G401 (cell line): ENCODE measurements at places on chromosomes 11 and 22.

DNA sequence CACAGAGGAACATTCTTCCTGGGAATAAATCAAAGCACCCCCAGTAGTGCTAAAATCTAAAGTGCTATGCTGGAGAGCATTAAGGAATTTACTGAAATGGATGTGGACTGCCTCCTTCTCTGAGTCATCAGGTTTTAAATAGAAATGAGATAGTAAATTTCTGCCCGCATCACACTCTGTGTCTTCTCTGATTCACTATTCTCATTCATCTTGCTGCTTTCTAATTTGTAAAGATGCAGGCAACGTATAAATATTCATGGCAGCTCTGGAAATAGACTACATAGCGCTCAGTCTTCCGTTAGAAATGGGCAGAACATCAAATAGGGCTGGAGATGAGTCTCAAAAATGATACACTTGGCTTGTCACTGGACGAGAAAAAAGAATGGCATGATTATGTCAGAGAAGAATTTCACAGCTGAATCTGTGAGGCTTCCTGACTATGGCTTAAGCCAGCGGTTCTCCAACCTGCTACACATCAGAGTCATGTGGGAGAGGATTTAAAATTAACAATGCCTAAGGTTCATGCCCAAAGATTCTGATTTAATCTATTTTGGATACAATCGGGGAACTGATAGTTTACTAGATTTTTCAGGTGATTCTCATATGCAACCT lies 178.2 kb downstream of the LRRC4C start:
- DNase-seq: no peak

DNA sequence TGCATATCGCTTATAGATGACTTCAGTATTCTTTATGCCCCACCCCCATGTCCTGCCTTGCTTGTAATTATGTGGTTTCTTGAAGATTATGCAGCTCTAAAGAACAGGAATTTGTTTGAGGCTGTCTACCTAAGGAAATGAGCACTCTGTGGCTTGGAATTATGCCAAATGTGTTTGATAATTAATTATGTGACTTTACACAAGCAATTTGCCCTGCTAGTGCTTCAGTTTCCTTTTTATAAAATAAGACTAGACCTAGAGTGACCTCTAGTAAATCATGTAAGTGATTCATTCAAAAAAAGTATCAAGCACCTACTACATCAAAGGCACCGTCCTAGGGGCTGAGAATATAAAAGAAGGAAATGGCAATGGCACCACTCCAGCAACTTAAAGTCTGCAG lies 491.5 kb upstream of the KIRREL3 start:
- no peak for DNase-seq

GRCh38 chr22:48866906-48867681 lies 960.6 kb downstream of the BRD1 start:
- DNase-seq: no peak

- DNase-seq: no peak
Measured at GRCh38 chr11:130214861-130215530, 55.4 kb downstream of the ST14 start.

- no peak for DNase-seq
Measured at GRCh38 chr22:35663371-35663770, 15.1 kb downstream of the APOL6 start.

GRCh38 chr11:113308601-113309000 lies 5.8 kb upstream of the TTC12 start:
- DNase-seq: no peak

DNA sequence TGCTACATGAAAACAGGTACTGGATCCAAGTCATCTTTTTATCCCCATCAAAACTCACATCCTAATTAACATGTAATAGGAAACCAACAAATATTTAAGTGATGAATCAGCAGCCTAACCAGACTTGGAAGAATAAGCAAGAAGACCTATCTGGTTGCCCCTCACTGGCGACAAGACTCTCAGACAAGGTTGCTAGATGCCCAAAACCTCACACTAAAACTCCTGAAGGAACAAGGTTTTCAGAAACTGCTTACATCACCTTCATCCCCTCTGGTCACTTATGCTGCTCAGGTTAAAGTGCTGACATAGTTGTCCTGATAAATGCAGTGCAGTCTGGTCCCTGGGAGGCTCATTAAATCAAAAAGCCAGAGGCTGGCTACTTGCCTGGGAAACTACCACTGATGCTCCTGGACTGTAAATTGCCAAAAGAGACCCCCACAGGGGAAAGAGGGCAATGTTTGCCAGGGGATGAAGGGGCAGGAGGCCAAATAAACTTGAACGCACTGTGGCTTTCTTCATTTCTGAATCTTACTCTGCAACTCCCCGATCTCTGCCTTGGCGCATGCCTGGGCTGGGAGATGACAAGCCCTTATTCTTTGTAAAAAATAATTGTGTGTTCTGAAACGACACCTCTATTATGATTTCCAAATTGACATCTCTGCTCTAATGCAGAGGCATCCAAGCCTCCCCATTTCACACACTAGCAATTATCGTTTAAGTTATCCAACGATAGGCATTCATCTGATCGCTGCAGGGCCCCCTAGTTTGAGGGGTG lies 72.7 kb downstream of the AMBRA1 start:
- DNase-seq: peak; percentile 55

DNA sequence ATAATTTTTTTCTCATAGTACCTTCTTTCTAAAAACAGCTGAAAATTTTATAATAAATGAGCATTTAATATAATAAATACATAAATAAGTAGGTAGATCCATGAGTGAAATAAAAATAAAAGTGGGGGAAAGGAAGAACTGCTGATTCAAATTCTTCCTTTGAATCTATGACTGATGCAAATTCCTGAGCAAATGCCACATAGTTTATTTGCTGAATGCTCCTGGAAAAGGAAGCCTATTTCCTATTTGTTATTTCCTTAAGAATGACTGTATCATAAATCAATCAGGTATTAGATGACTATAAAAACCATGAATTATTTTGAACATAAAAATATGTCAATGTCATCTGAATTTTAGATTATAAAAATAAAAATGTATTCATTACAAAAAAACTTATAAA lies 16.6 kb downstream of the BTBD10 start:
- no peak for DNase-seq

DNA sequence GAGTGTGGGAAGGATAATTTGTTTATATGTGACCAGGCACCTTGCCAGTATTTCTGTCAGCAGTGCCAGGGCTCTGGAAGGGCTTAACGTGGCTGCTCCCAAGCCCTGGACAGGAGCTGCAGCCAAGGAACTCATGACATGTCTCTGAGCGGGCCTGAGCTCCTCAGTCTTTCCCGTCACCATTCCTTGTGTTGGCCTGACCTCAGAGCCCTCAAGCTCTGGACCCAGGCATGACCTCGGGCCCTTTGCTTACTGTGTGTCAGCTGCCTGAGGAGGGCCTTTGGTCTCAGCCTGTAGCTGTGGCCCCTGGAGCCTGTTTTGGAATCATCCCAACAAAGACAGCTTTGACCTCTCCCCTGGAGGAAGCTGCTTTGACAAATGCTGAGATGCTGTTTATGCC lies 264.1 kb upstream of the PLET1 start:
- peak; percentile 14 for DNase-seq

- no peak for DNase-seq
Measured at GRCh38 chr11:15714641-15715399, 600.1 kb downstream of the INSC start.

DNA sequence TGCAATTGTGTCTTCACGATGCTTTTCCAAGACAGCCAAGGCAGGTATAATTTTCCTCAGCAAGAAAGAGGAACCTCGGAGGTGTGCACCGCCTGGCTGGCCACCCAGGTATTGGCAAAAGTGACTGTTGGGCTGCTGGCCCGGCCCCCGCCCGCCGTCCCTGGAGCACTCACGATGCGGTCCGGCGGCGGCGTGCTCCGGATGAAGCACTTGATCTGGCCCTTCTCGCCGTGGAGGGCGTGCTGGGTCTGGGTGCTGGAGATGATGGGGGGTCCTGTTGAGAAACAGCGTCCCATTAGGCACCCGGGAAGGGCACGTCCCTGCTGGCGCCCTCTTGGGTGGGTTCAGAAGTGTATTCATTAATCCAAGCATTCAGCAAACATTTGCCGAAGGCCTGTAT lies 84.8 kb downstream of the ST3GAL4 start:
- no peak for DNase-seq

DNA sequence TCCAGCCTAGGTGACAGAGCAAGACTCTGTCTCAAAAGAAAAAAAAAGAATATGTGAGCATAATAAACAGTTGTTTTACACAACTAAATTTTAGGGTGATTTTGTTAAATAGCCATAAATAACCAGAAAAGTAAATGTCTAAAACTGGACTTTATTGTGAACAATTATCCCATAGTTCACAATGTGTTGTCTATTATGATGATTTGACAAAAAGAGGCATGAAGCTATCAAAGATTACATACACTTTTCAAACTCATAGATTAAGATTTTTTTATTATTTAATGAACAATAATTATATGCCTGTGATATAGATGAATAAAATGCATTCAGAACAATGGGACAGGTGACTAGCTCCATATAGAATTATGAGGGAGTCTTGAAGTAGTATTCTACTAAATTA lies 27.0 kb upstream of the MTMR2 start:
- DNase-seq: no peak

GRCh38 chr11:6362873-6363678 lies 27.2 kb upstream of the SMPD1 start:
- DNase-seq: peak; percentile 92

GRCh38 chr11:82718307-82718706 lies 15.4 kb downstream of the FAM181B start:
- peak; percentile 74 for DNase-seq

- DNase-seq: no peak
Measured at GRCh38 chr22:24485608-24486007, 9.5 kb upstream of the UPB1 start.

GRCh38 chr11:96154802-96155520 lies 188.0 kb downstream of the MAML2 start:
- DNase-seq: peak; percentile 91

DNA sequence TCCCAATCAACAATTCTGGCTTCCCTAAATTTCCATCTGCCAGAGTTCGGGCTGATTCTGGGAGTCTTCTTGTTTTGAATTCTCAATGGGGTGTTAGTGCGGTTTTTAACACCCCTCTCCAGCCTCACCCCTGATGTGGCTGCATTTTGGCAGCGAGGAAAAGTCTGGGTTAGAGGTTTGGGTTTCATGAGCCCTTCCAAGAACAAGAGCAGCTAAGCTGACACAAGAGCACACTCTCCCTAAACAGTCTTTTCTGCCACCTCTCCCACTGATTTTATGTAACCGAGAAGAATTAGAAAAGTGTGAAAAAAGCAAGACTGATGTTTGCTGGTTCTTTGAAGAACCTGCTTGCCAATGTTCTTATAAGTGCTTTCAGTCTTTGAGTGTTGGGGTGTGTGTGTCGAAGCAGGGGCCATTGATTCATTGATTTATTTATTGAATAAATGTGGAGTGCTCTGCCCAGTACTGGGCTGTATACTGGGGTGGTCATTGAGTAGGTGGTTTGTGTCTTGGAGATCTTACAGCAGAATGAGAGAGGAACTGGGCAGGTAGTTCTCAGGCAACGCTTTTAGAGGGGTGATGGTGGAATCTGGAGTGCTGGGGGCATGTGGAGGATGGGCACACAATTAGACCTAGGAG lies 101.5 kb downstream of the TRAF6 start:
- DNase-seq: no peak

- DNase-seq: no peak
Measured at GRCh38 chr11:69531071-69531716, 49.7 kb downstream of the LINC01488 start.

DNA sequence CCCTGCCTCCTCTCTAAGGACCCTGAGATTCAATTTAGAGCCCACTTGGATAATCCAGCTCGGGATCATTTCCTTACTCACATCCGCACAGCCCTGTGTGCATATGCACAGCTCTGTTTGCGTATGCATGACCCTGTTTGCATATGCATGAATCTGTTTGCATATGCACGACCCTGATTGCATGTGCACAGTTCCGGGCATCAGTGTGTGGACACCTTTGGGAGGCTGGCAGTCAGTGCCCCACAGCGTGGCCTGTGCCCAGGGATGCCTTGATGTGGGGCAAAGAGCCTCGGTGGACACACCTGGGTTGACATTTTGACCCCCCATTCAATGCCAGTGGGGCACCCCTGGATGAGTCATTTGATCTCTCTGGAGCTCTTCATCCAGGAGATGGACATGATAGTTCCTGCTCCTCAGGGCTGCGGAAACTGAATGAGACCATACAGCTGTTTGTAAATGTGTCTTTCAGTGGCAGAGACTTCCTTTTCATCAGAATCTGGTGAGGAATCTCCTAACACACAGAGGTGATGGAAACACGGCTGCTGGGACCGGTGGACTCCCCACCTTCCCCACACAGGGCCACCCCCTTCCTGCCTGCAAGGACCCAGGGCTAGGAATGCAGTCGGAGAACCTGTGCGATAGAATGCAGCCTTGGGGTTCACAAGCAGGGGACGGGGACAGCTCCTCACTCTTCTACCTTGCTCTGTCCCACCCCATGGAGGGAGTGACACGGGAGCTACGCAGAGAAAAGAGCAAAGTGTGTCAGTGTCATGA lies 41.2 kb downstream of the MYEOV start:
- DNase-seq: no peak

DNA sequence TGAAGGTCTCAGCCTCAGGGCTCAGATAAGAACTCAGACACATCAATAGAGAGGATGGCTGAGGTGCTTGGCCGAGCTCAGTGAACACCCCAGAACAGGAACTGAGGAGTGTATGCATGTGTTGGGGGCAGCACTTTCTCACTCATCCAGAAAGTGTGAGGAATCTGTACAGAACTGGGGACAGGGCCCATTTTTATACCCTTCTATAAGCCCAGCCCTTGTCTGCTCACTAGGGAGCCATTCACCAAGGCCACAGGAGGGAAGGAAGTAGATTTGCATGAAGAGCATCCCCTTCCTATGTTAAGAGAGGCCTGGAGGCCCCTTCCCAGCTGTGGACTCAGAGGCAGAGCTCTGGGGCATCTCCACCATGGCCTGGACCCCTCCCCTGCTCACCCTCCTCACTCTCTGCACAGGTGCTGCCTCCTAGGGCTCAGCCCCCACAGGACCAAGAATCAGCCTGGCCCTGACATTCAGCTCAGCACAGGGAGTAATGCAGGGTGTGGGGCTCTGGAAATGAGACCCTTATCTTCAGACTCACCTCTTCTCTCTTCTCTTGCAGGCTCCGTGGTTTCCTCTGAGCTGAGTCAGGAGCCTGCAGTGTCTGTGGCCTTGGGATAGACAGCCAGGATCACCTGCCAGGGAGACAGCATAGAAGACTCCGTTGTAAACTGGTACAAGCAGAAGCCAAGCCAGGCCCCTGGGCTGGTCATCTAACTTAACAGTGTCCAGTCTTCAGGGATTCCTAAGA lies 39.9 kb upstream of the GGTLC2 start:
- DNase-seq: no peak
